SIG-M5 (cell line): ENCODE measurements at places on chromosomes 6 and 20.

DNA sequence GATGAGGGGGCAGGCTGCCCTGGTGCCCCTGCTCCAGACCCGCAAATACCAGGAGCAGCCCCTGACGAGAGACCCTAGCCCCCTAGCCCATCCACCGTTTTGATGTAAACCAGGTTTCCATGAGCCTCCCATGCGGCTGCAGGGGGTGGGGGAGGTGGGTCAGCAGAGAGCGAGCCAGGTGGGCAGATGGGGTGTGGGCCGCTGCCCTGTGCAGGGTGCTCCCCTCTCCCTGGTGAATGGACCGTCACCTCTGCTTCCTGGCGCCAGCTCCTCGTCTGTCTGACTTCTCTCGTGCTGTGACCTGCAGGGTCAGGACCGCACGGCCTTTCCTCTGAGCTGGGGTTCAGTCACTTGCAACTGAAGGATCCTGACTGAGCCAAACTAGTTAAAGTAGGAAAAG lies 15.7 kb upstream of the BHLHE23 start:
- DNase-seq, result no peak

- no peak for DNase-seq
Observed at GRCh38 chr6:129402244-129402643, 307.7 kb downstream of the ARHGAP18 start.

GRCh38 chr6:28841290-28841689 lies 82.5 kb downstream of the TRIM27 start:
- no peak for DNase-seq

DNA sequence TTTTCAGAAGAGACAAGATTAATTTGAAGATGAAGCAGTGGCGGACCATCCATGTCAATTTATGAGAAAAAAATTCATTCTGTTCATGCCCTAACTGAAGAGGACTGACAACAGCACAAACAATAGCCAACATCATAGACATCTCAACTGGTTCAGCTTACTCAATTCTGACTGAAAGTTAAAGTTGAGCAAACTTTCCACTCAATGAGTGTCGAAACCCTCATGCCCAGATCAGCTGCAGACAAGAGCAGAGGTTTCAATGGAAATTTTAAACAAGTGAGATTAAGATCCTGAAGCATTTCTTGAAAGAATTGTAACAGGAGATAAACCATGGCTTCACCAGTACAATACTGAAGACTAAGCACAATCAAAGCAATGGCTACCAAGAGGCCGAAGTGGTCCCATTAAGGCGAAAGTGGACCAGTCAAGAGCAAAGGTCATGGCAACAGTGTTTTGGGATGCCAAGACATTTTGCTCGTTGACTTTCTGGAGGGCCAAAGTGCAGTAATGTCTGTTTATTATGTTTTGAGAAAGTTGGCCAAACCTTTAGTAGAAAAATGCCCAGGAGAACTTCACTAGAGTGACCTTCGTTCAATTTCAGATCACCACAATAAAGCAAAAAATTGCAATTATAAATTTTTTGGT lies 6.1 kb upstream of the SFT2D1 start:
- DNase-seq, result peak; percentile 45

DNA sequence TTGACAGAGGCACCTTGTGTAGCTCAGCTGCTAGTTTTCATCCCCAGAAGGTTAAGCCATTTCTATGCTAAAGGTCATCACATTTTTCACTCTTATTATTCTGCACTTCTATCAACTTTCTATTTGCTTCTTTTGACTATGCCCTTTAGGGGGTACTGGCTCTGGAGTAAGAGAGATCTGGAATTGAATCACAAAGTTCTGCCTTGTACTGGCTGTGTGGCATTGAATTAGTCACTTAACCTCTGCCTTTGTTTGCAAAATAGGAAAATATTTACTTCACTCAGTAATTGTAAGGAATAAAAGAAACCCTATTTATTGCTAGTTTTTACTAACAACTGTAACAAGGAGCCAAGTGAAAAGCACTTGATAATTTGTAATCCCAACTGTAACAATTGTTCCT lies 56.8 kb upstream of the MTRF1L start:
- no peak for DNase-seq

DNA sequence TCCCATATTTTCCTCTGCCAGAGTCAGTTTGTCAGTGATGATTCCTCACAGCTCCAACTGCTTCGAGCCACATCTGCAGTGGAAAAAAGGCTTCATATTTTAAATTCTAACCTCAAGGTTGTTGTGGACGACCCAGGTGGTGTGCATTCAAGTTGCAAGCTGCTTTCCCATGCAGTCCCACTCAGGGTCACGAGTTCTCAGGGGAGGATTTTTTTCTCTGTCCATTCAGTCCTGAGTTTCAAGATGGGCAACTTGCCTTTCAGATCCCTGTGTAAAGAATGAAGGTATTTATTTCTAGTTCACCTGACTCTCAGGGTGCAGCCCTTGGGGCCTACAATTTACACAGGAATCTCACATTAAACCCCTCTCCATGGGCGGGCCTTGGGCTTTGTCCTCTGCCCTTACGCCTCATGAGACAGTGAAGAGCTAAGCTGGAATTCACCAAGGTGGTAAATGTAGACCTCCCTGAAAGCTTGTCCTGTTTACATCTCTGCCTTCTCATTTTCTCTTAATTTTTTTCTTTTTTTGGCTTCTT lies 65.9 kb downstream of the TPD52L1 start:
- no peak for DNase-seq

- DNase-seq, result peak; percentile 26
Observed at GRCh38 chr6:167079853-167080297, 43.0 kb upstream of the CCR6 start.

GRCh38 chr6:41027241-41027640 lies 11.8 kb downstream of the UNC5CL start:
- no peak for DNase-seq
